ENCODE measurements at places on chromosomes 7 and 10.

GRCh38 chr10:109215291-109216075 is 707.8 kb downstream of the XPNPEP1 start:
- no peak for DNase-seq

DNA sequence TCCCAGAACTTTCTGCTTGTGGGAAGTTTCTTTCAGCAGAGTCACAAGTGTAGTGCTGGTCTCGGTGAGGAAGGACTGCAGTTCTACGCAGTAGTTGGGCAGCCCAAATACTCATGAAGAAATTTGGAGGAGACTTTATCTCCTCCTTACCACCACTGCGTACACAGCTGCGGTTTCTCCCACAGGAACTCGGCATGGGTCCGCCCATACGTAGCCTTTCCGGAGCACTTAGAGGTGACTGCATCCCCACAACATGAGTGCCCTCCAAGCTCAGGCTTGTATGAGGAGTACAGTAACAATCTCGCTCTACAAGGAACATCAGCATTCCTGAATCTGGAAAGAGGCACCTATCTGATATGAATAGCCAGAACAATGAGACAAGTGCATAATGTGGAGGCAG is 549.2 kb upstream of the SEMA3D start:
- DNase-seq: no peak

GRCh38 chr7:130897515-130898419 is 163.8 kb upstream of the KLF14 start:
- DNase-seq: no peak

GRCh38 chr10:5631936-5632335 is 34.5 kb downstream of the ASB13 start:
- DNase-seq: no peak

- DNase-seq: no peak
These were observed 18.5 kb downstream of the EIF3B start for GRCh38 chr7:2373124-2373556.

DNA sequence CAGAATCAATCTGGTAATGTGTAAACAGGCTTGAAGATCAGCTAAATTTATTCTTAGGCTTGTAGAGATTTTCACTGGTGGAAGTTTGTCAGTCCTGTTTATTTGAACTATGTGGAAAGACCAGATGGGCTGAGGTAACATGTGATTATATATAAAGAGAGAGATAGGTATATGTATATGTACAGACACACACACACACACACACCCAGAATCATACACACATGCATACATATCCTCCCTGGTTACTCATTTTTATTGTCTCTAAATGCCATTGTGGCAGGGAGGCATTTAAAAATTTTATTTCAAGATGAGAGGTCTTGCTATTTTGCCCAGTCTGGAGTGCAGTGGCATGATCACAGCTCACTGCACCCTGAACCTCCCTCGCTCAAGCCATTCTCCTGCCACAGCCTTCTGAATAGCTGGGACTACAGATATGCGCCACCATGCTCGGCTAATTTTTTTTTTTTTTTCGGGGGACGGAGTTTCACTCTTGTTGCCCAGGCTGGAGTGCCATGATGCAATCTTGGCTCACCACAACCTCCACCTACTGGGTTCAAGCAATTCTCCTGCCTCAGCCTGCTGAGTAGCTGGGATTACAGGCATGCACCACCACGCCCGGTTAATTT is 78.1 kb upstream of the CYTH3 start:
- DNase-seq: no peak

DNA sequence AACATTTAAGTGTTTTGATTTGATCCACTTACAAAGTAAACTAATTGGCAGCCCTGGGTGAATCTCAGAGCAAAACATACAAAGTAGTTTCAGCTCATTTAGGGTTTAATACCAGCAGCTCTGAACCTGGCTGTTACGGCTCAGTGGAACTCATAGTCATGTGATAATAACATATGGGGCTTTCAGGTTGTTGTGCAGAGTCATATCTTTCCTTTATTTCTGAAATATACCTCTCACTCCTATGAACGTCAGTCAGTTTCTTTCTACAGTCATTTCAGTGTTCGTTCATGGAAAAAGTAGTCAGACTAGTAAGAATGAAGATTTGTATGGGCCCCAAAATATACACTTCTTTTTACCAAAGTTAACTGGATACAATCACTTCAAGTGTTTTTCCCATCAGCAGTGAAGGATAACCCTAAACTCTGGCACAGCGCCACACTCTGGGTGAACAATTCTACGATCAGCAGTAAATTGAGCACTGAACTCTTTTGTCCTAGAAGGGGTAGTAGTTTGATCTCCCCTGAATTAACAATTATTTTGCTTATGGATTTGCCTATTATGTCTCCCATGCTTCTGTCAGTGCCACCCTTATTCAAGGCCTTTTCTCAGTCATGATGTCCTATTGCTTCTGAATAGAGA is 218.6 kb downstream of the THSD7A start:
- DNase-seq: no peak
